Osteoblast (primary cell): ENCODE measurements at places on chromosomes 1 and 21. TPM values are rescaled to one million over a fixed set of nuclear protein-coding genes. Genes with fewer than 3 reads are reported as not detected.

Gene FCRL2
- not detected in 2 replicates for total RNA-seq

Gene TPTE
- not detected in 2 replicates for total RNA-seq

Gene TXNIP
- 400 and 529 TPM in 2 replicates for total RNA-seq

Gene CD48
- total RNA-seq, result under 0.01 TPM in 1 of 2 replicates, not detected in the other

Gene RHBDL2
- total RNA-seq, result 0.59 and 0.72 TPM in 2 replicates

Gene CASZ1
- 0.36 and 0.59 TPM in 2 replicates for total RNA-seq

Gene OR2L8
- total RNA-seq, result not detected in 2 replicates

Gene OXCT2
- 1.1 and 1.2 TPM in 2 replicates for total RNA-seq

Gene DMRTA2
- total RNA-seq, result under 0.01 TPM in 1 of 2 replicates, not detected in the other

Gene KRTAP19-1
- total RNA-seq, result not detected in 2 replicates

Gene NES
- total RNA-seq, result 0.36 and 1.5 TPM in 2 replicates

Gene B3GALT5
- total RNA-seq, result under 0.01 TPM in 2 replicates

Gene GALNT2
- 81.9 and 83.2 TPM in 2 replicates for total RNA-seq

Gene ARHGEF19
- 5.9 and 6.5 TPM in 2 replicates for total RNA-seq

Gene LENEP
- total RNA-seq, result 0.88 TPM in 1 of 2 replicates, not detected in the other

Gene RAB25
- not detected in 2 replicates for total RNA-seq

Gene ILDR2
- total RNA-seq, result under 0.01 and 0.36 TPM in 2 replicates

Gene SPOCD1
- total RNA-seq, result 58.6 and 67.8 TPM in 2 replicates

Gene RAB7B
- total RNA-seq, result 7.6 and 7.7 TPM in 2 replicates

Gene PROK1
- not detected in 2 replicates for total RNA-seq

Gene VSIG8
- not detected in 2 replicates for total RNA-seq

Gene IQGAP3
- 2.9 and 3.5 TPM in 2 replicates for total RNA-seq

Gene XCL2
- not detected in 2 replicates for total RNA-seq

Gene S100A7A
- not detected in 2 replicates for total RNA-seq

Gene SLC25A34
- total RNA-seq, result 1.4 and 1.5 TPM in 2 replicates

Gene HSPG2
- 220 and 265 TPM in 2 replicates for total RNA-seq

Gene PLPPR4
- 1.5 and 1.8 TPM in 2 replicates for total RNA-seq
